Frontal cortex (tissue), 4 donors: ENCODE measurements at places on chromosomes 7 and 10. TPM values are rescaled to one million over a fixed set of nuclear protein-coding genes. Genes with fewer than 3 reads are reported as not detected.
A peak's percentile ranks its signal among the peaks of the same experiment; 100 is the strongest.

The CDC123 gene
- total RNA-seq: 146 TPM

- no peak for DNase-seq
Observed at GRCh38 chr10:113920875-113921274, 66.4 kb downstream of the NHLRC2 start.

DNA sequence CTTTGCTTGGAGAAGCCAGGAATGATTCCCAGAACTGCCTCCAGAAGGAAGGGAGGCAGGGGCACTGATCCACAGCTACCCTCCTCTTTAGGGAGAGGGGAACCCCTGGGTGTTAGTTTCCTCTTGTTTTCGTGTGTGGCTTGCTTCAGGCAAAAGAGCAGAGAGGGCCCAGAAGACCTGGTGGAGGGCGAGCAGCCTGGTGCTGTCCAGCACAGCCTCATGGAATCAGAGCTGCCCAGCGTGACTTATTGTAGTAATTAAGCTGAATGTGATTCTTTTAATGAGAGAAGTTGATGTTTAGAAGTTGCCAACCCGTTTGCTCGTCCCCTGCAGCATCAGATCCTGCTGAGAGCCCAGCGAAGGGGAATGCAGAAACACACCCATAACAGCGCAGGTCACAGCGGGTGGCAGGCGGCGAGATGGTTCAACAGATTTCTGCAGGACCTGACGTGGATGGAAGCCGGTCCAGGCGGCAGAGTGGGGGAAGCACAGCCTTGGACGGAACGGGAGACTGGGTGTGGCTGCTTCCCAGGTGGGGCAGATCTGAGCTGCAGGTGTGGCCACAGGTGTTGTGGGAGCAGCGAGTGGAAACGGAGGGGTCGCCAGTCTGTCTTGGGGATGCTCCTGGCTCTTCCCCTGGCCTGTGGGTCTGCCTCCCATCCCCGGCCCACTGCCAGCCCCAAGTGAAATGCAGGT lies 53.7 kb upstream of the SHH start:
- DNase-seq: no peak

The GPRIN2 gene
- 18.8 TPM for total RNA-seq

The SLC18A3 gene
- total RNA-seq: under 0.01 TPM

- no peak for DNase-seq
Observed at GRCh38 chr7:134212576-134213546, 85.7 kb downstream of the LRGUK start.

The LYZL2 gene
- not detected for total RNA-seq

- peak; percentile 99 for DNase-seq
Observed at GRCh38 chr7:2403014-2403717, at the start of gene CHST12. Gene CHST12 (plus strand): TSS chr7:2403611. CDS start chr7:2432640, 29,029 bp downstream.

- DNase-seq: no peak
Observed at GRCh38 chr10:14074062-14074884, 256.5 kb downstream of the FRMD4A start.

DNA sequence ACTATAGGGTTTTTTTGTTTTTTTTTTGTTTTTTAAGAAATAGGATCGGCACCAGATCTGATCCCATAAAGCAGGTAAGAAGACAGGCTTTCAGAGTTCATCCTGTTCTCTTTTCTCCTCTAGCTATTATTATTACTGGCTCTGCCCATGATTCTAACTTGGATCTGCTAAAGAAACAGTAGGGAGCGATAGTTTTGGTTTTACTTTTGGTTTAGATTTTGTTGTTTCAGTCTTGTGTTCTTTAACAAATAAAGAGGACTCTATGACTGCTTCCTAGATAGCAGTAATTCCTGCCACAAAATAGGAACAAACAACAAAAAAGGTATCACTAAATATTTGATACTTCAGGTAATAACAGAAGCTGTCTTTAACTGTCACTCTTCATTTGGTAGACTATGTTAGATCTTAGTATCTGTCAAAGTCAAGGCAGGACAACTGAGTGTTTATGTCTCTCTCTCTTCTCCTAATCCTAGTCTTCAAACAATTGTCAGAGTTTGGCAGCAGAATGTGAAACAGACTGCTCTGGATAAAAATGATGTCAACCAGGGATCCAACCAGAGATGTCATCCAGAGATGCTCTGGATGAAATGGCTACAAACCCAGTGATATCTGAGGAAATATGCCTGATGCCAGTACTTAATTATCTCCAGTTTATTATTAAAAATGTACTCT lies 99.8 kb downstream of the KMT2C start:
- no peak for DNase-seq

GRCh38 chr10:35219891-35220890 lies 93.5 kb downstream of the CREM start:
- no peak for DNase-seq

DNA sequence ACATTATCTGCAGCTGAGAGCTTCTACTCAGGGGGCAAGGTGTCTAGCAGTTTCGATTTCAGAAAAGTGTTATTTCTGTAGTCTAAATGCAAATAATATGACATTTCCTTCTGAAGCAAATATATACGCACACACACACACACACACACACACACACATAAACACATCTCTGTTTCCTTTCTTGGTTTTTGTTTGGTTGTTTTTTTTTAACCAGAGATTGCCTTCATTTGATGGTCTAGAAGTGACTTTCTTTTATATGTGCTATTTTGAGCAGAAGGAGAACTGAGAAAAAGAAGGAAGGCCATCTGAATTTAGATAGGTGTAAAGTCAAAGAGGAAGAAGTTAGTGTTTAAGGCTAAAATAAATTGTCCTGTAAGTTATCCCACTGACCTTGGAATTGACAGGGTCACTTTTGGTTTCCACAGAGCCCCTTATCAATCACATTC lies 142.2 kb downstream of the TRIL start:
- no peak for DNase-seq

The EEF1AKMT2 gene
- total RNA-seq: 33.4 TPM

GRCh38 chr7:46397591-46397990 lies 476.5 kb upstream of the IGFBP3 start:
- no peak for DNase-seq

DNA sequence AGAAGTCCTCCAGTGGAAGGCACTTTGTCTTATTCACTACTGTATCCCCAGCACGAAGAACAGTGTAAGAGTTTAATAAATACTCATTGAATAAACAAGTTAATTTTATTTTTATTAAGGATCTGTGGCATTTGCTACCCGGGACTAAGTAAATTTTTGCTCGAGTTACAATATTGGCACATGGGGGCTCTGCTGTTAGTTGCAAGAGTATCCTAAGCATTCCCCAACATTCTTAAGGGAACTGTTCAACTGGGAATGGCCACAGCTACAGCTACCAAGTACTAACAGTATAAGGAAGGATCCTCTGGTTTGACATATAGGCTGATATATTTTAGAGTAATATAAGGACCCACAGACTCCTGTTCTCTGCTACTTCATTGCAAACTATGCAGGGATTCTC lies 8.7 kb upstream of the LRRTM3 start:
- DNase-seq: peak; percentile 6

DNA sequence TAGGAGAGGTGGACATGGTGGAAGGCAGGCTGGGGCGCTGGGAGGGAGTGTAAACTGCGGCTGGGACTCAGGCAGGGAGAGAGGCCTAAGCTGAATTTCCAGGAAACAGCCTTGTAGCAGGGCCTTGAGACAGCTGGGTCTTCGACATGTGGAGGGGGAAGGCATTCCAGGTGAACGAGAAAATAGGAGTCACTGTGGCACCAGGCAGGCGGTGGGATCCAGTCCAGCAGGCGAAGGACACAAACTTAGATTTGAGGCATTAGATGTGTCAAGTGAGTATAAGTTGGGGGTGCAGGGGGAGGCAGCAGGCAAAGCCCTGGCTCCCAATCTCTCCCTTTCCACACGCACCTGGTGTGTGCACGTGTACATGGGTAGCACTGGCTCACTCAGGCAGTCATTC lies 105.3 kb downstream of the PTPN20 start:
- no peak for DNase-seq

The SPDYE11 gene
- under 0.01 TPM for total RNA-seq

DNA sequence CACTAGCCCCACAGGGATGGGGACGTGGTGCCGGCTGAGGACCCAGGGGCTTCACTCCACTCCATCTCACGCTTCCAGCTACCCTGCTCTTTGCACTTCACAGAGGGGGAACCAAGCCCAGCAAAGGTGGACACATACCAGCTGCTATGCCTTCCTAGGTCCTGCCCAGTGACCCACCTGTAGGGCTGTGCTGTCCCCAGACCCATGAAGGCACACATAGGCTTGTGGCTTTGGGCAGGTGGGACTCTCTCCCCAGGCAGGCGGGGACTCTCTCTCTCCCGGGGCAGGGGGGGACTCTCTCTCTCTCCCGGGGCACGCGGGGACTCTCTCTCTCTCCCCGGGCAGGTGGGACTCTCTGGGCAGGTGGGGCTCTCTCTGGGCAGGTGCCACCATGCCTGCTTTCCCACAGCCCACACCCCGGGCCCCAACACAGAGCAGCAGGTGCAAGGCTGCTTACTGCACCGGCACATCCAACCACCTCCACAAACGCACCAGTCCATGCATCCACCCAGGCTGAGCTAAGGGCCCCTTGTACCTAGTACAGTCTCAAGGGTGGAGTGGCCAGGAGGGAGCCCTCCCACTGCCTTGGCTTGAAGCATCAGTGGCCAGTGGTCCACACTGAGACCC lies 13.8 kb upstream of the GPR146 start:
- no peak for DNase-seq

The IGF2BP3 gene
- 81.5 TPM for total RNA-seq
